Stimulated activated CD8-positive, alpha-beta memory T cell treated with anti-CD3 and anti-CD28 coated beads, Interleukin-4, amount 100 ng/mL, for 4 hours (primary cell): ENCODE measurements at places on chromosomes 3 and 15.

- DNase-seq = no peak
Measured at GRCh38 chr3:13688034-13688433, 139.1 kb downstream of the FBLN2 start.

DNA sequence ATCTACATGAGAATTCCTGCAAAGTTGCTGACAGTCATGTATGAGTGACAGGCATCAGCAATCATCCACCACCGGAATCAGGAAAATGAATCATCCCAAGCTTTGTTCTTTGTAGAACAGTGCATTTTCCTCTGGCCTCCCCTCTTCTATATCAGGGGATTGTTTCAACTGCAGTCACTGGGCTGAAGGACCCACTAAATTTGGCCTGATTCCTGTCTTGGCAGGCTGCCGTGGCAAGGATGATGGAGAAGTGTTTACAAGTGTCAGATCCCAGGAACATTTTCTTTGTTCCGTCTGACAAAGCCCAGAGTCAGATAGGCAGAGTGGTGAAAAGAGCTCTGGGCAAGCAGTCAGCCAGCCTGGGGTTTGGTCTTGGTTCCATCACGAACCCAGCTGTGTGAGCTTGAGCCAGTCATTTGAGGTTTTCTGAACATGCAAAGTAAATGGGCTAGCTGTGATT, 175.1 kb upstream of the TSC22D2 start:
- no peak for DNase-seq

DNA sequence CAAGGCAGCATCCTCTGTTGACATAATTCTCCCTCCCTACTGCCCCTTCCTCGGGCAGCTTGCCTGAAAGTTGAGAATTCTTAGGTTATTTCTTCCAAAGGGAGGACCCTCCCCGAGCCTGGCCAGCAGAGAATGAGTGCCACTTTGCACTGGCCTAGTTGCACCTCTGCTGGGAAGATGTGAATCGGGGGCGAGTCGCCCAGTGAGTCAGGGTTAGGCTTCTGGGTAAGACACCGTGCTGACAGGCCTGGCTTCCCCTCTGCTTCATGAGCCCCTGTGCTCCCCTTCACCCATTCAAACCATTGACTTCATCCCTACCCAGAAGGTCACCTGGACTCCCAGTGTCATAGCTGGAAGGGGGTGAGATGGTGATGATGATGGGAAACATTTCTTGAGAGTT, 82.3 kb downstream of the AAGAB start:
- DNase-seq = no peak

DNA sequence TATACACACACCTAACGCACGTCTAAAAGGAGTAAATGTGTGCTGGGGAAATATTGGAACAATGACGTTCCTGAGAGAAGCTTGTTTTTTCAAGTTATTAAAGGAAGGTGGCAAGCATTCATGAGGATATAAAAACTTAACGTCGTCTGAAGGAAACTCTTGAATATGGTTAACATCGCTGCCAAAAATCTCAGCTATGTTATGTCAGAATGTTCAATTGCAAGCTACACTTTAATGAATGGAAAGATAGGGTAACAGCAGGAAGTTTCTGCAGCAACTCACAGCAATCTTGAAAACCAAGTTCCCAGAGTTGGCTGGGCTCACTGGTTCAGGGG, 54.3 kb upstream of the MEF2A start:
- DNase-seq = no peak

DNA sequence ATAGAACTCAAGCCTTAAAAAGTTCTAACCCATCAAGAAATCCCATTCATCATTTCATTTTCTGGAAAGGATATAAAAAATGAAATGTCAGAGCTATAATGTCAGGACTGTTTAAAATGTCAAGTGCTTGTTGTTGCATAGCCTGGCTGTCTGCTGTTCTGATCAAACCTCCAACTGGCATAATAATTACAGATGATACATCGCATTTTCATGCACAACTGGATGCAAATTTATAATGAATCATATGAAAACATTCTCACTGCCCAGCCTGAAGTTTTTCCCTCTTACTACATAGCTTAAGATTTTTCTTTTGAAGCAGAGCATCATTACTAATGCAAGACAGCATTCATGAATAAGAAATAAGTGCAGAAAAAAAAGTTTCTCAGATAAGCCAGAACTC, 46.5 kb downstream of the GUCA1C start:
- DNase-seq = no peak

- no peak for DNase-seq
Measured at GRCh38 chr3:59508273-59508672, 458.4 kb upstream of the CFAP20DC start.

- no peak for DNase-seq
Measured at GRCh38 chr3:63921741-63922482, 9.7 kb upstream of the SCAANT1 start.

- no peak for DNase-seq
Measured at GRCh38 chr15:45199136-45199810, 11.5 kb upstream of the SHF start.

- DNase-seq = no peak
Measured at GRCh38 chr15:101428758-101429157, 60.7 kb downstream of the PCSK6 start.

DNA sequence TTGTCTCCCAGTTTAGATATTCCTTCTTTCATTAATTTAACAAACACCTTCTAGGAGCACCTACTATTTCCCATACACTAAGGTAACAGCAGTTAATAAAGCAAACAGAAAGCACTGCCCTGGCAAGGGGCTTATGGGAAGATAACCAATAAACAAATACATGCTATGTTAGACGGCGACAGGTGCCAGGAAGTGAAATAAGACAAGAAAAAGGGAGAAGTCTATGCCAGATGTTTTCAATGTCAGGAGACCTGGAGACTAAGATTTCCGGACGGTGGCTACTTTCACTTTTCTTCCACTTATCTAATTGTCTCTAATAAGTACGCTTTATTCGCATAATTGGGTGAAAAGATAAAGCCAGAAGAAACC, 32.5 kb upstream of the ZNF445 start:
- DNase-seq = no peak

DNA sequence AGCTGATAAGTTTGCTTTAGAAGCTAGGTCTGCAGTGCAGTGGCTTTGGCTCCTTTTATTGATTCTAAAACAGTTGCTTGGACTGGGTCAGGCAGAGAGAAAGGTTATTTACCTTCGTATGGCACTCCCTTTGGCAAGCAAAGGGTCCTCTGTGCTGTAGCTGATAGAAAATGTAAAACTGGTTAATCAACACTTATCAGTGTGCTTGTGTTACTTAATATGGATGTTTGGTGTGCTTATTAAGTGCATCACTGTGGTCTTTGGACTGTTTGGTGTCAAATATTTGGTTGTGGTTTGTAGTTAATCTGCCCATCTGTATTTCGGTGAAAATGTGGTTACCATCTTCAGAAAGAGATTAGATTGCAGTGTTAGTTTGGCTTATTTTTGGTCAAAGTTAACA, 16.0 kb downstream of the UBE2E2 start:
- no peak for DNase-seq

- no peak for DNase-seq
Measured at GRCh38 chr3:73080216-73080966, 18.9 kb downstream of the EBLN2 start.
